ENCODE measurements at places on chromosomes 4 and X.

DNA sequence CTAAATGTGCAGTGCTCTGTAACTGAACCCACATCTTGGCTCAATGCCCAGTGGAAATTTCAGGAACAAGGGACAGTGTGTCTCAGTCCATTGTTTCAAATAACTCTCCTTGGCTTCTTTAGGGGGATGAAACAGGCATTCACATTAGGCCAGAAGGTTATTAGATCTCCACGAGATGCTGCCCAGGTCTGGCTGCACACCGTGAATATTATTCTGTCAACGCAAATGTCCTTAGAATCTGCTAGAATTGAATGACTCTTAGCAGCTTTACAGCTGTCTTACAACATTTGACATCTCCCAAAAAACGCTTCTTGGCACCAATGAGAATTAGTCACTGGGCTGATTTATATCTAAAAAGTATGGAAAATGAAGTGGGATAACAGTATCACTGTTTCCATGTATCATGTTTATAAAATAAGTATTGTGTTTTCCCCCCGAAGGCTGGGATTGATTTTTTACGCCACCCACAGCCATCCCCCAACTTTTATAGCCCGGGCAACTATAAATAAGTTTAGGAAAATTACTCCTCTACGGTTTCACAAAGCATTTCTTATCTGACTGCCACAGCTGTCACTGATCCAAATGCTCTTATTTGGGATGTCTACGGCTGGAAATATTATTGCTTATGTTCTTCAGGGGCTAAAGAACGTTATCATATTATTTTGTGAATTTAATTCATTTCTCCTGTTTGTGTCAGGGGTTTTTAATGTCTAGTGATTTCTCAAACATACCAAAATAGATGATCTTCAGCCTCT, 559.7 kb upstream of the FAT1 start:
- peak; percentile 42 for DNase-seq

- DNase-seq = no peak
Measured at GRCh38 chr4:75036046-75036830, 103.3 kb downstream of the PARM1 start.

GRCh38 chr4:56289934-56290333, 97.4 kb downstream of the AASDH start:
- peak; percentile 10 for DNase-seq

- no peak for DNase-seq
Measured at GRCh38 chr4:186554914-186555827, at the start of gene MTNR1A. Gene MTNR1A, minus strand, starts transcription at chr4:186555567. Its CDS starts 202 bp downstream, at chr4:186555365.

DNA sequence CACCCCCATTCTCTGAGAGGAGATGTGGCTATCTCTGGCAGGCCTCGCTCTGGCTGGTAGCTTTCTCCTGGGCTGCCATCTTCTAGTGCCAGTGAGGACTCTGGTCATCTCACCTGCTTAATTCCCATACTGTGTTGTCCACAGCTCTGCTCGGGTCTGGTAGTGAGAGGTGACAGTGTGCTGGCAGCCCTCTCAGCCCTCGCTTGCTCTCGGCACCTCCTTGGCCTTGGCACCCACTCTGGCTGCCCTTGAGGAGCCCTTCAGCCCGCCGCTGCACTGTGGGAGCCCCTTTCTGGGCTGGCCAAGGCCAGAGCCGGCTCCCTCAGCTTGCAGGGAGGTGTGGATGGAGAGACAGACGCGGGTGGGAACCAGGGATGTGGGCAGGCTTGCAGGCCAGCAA, 52.7 kb downstream of the CPLX1 start:
- DNase-seq = no peak

- DNase-seq = no peak
Measured at GRCh38 chr4:110493520-110493919, 17.6 kb downstream of the ENPEP start.

GRCh38 chr4:116627545-116627944, 457.8 kb downstream of the TRAM1L1 start:
- DNase-seq = peak; percentile 1

GRCh38 chr4:2688697-2689096, 67.4 kb downstream of the TNIP2 start:
- no peak for DNase-seq

- DNase-seq = no peak
Measured at GRCh38 chr4:8310306-8310705, 40.8 kb downstream of the HTRA3 start.

DNA sequence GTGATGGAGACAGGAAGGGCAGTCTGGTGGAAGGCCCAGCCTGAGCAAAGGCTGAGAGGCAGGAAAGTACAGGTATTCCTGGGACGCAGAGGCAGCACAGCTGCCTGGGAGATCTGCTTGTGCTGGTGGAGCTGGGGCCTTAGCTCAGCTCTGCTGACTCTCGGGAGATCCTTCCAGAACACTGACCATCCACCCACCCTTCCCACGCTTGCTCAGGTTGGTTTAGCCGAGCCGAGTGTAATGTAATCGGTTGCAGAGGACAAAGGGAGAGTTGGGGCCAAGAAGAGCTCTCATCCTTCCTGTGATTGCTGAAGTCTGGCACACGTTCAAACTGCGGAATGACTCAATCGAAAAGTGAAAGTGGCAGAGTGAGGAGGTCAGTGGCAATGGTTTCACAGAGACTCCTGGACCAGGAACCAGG, 43.1 kb upstream of the GPR78 start:
- peak; percentile 72 for DNase-seq

- no peak for DNase-seq
Measured at GRCh38 chr4:184190711-184191110, 27.0 kb downstream of the ENPP6 start.

- no peak for DNase-seq
Measured at GRCh38 chr4:38684951-38685844, 21.2 kb downstream of the KLF3 start.

- DNase-seq = peak; percentile 92
Measured at GRCh38 chrX:154368630-154369448, 5.6 kb downstream of the FLNA start.

DNA sequence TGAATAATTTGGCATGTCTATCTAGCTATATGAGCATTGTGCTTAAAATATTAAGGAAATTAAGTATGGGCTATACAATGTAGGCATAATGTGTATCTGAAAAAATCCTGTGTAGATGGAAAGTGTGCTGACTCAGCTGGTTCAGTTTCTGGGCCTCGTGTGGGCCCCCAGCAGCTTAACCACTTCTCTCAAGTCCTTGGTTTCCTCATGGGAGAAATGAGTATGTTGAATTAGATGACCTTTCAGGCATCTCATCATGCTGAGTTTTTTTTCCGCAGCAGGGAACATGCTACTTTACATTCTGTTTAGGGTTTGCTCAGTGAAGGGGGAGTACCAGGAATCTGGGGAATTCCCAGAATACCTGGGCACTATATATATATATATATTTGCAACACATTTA, 30.5 kb downstream of the RHOH start:
- no peak for DNase-seq

DNA sequence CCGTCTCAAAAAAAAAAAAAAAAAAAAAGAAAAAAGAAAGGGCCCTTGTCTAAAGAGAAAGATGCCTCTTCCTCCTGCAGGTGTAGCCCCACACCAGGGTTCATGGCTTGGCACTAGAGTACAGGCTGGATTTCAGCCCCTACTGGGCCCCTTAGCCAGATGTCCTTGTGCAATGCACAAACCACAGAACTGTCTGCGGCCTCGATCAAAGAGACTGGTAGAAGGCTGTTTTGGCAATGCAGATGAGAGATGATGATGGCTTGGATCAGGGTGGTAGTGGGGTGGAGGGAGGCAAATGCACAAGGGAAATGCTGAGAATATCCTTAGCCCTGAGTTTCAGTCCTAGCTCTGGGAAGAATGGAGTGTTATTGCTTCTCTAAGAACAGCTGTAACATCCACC, 26.5 kb upstream of the TSR2 start:
- DNase-seq = peak; percentile 23

DNA sequence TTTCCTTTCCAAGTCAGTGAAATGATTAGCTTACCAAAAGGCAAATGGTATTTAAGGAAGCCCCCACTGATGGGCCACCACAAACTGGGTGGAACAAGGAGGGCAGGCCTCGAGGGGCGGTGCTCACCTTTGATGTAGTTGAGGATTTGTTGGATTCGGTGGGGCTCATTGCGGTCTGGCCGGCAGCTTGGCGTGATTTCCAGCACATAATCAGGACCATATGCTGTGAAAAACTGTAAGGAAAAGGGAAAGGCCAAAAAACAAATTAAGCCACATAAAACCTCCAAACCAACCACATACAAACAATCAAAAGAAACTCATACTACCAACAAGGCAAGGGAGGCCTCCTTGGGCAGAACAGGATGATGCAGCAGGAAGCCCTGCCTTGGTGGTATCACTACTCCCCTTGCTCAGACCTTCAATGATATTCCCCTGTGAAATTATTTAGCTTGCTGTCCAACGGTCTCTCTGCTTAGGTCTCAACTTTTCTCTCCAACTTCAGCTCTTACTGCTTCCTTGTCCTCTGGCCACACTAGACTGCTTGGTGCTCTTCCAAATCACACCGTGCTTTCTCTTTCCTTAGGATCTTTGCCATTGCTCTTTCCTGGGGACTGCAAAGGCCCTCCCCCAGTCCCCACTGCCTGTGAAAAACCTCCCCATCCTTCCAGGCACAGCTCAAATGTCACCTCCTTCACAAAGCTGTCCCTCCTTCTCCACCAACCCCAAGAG, 46.1 kb upstream of the CITED1 start:
- peak; percentile 73 for DNase-seq

DNA sequence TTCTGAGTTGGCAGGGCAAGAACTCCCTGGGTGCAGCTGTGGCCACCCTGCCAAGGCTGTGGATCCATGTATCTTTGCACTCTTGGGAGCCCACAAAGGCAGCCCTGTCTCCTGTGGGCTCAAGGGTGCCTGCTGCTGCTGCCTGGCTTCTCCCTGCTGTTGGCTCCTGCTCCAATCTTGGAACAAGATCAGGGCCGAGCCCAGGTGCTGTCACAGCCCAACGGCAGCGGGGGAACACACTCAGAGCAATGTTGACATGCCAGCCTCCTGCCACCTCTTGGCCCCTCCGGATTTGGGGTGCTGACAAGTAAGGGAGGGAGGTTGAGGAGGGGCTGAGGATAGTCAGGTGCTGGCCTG, 57.9 kb downstream of the COX18 start:
- no peak for DNase-seq

DNA sequence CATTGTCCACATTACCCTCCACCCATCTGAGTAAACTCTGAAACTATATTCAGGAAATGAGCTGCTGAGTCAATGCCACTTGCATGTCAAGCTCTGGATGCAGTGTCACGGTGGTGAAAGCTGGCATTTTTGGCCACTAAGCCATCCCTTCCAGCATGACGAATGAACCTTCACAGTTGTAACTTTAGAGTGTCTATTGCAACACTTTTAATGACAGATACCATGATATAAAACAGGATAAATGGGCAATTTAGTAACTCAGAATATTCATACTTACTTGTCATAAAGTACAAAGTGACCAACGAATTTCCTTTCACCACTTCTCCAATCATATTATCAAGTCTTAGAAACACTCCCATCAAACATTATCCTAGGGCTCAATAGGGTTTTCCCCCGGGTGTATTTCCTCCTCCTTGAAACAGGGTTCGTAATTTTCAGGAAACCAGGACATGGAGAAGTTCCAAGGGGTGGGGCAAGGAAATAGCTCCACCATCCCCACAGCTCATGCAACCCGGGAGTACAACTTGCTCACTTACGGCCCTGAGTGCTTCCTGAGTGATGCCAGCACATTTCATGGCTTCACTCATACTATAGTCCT, 73.1 kb downstream of the MTHFD2L start:
- DNase-seq = peak; percentile 88

DNA sequence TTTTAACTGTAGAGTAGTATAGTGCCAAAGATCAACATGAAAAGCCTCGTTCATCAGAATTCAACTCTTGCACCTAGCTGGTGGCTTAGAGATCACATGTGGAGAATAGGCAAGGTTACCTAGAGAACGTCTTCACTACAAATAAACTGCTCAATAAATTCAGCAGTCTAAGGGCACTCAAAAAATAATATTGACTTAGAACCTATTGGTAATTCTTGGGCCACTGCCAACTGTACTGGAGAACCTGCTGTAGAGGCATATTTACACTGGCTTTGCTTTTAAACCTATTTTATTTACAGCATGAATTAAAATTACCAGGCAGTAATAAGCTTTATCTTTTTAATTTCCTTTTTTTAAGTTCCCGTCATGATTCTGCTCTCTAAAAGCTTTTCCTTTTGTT, 343.7 kb downstream of the PDHA2 start:
- no peak for DNase-seq

DNA sequence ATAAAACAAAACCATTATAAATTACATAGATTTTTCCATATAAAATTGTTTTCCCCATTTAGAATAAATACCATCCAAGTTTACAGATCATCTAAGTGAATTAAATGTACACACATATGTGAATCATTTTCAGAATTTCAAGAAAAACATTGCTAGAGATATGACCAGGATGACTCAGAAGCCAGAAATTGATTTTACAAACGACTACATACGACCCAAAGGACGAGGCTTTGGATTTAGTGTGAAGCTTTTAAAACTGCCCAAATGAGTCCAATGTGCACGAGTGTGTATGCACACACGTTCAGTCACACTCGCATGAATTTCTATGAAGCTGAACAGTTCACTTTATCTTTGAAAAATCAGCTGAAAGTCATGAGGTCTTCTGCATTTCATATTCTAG, 37.9 kb downstream of the MFAP3L start:
- peak; percentile 28 for DNase-seq

DNA sequence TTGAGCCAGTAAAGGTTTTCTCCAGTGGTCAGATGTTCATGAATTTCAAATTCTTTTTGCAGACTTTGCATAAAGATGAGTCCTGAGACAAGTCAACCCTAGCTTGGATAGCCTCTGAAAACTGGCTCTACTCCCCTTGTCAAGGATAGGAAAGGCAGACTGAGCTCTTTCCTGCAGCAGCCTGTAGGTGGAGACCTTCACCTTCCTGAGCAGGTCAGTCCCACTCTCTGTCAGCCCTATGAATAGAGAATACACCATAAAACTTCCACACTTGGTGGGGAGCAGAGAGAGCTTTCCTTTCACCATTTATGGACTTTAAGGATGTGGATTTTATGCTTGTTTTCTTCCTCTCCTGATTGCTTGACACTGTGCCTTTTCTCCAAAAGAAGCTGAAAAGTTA, 41.9 kb downstream of the PCDH19 start:
- DNase-seq = peak; percentile 24

- no peak for DNase-seq
Measured at GRCh38 chr4:77148078-77148477, 8.9 kb upstream of the CCNG2 start.

DNA sequence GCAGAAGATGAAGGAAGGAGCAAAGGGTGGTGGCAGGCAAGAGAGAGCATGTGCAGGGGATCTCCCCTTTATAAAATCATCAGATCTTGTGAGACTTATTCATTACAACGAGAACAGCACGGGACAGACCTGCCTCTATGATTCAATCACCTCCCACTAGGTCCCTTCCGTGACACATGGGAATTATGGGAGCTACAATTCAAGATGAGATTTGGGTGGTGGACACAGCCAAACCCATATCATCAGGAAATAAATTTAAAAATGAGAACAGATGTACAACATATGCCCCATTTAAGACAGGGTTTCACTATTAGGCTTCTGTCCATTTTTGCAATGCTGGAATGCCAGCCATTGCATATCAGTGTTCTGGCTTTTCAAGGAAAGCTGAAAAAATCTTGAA, 346.7 kb upstream of the SLIT2 start:
- peak; percentile 23 for DNase-seq

All from fibroblast of skin of right quadriceps (primary cell).